Stimulated activated CD8-positive, alpha-beta memory T cell treated with anti-CD3 and anti-CD28 coated beads, Interleukin-15, amount 100 ng/mL, for 48 hours (primary cell): ENCODE measurements at places on chromosomes 3 and 15.
A peak's percentile ranks its signal among the peaks of the same experiment; 100 is the strongest.

GRCh38 chr15:70202756-70203155 lies 105.0 kb upstream of the TLE3 start:
- DNase-seq: no peak

- no peak for DNase-seq
Measured at GRCh38 chr3:129014148-129014547, 13.0 kb downstream of the EFCC1 start.

- no peak for DNase-seq
Measured at GRCh38 chr3:159950156-159950898, 38.3 kb upstream of the IL12A start.

GRCh38 chr3:2247831-2248230 lies 149.2 kb downstream of the CNTN4 start:
- no peak for DNase-seq

- no peak for DNase-seq
Measured at GRCh38 chr3:158528076-158528674, 42.8 kb upstream of the MLF1 start.

- DNase-seq: peak; percentile 84
Measured at GRCh38 chr3:72100601-72101187, 315.7 kb upstream of the PROK2 start.

DNA sequence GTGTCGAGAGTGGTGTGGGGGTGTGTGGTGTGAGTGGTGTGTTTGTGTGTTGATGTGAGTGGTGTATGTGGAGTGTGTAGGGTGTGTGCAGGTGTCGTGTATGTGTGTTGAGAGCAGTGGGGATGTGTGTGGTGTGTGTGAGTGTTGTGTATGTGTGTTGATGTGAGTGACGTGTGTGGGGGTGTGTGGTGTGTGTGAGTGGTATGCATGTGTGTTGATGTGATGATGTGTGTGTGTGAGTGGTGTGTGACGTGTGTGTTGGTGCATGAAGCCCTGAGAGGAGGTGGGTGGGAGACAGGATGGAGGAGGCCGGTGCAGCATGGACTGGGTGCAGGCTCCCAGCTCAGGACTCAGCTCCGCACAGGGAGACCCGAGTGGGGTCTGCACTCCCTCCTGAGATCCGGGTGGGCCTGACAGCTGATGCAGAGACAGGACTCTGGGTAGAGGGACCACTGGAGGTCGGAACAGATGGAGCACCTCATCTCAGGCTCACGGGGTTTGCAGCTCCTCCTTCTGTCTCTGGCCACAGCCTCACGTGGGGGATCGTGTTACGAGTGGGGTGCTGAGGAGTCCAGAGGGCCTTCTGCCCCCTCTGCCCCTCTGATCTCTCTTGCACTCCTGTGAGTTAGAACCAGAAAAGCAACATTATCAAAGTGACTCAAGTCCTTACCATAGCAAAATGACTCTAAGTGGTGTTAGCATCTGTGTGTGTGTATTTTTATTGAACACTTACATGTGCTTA lies 41.3 kb downstream of the ARNT2 start:
- DNase-seq: no peak

DNA sequence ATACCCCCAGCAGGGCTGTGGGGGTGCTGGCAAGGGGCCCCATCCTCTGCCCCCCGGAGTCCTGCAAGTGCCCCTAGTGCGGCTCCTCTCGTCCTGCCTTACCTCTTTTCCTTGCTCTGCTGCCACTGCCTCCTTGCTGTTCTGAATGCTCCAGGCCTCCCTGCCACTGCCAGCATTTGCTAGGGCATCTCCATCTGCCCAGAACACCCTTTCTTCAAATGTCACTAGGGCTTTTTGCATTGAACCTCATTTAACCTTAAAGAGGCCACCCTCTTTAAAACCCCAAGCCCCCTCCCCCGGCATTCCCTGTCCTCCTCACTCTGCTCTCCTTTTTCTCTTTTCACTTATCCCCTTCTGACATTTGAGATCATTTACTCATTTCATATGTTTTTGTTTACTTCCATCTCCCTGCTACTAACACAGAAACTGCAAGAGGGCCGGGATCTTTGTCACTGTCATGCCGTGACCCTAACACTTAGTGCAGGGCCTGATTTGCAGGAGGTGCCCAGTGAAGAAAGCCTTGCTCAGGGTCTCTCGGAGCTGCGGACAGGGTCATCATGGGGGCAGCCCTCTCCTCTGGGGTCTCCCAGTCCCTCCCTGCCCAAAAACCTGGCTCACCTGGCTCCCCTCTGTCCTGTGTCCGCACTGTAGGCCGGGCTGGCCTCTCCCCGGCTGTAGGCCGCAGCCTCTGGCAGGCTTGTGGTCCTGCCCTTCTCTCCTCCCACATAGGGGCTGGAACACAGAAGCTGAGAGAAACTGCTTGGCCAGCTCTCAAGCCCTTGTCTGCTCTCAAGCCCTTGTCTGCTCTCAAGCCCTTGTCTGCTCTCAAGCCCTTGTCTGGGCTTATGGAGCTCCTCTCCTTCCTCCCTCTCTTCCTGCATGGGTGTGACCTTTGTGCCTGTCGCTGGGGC lies at the start of gene ACOX2:
Gene ACOX2, minus strand, starts transcription at position 690 of the 911 bp plus-strand sequence. CDS start 2,084 bp downstream, outside the sequence.
- no peak for DNase-seq

- no peak for DNase-seq
Measured at GRCh38 chr15:33008284-33008995, 186.1 kb downstream of the FMN1 start.

- DNase-seq: no peak
Measured at GRCh38 chr3:312160-312733, 115.7 kb downstream of the CHL1 start.

DNA sequence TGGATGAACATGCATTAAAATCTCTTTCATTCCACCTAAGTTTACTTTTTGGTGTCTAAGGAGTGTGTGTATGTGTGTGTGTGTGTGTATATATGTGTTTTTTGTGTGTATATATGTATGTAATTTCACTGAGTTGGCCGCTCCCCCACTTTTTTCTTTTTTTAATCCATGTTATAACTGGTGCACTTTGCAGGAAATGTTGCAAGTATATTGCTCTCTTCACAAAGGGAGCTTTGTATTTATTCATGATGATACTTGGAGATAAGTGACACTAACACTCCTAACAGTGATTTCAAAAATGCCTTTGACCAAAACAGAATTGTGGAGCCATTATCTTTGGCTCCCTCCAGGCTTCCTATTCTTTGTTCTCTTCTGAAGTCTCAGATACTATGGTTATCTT lies 95.8 kb downstream of the FNDC3B start:
- DNase-seq: no peak

GRCh38 chr15:84685304-84685703 lies 27.3 kb upstream of the NMB start:
- no peak for DNase-seq

DNA sequence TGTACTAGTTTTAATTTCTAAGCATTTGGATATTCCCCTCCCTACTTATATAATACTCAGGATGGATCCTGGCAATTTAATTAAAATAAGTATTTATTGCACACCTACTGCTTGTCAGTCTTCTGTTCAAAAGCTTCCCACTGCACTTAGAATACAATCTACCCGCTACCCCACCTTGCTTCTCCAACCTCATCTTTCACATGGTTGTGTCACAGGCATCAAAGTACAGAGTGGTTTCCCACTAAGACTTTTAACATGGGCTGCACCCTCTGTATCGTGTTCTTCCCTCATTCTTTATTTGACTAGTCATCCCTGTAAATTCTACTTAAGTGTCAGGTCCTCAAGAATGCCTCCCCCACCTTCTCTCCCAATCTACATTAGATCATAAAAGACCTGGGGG lies 35.0 kb downstream of the RIOX2 start:
- DNase-seq: no peak

DNA sequence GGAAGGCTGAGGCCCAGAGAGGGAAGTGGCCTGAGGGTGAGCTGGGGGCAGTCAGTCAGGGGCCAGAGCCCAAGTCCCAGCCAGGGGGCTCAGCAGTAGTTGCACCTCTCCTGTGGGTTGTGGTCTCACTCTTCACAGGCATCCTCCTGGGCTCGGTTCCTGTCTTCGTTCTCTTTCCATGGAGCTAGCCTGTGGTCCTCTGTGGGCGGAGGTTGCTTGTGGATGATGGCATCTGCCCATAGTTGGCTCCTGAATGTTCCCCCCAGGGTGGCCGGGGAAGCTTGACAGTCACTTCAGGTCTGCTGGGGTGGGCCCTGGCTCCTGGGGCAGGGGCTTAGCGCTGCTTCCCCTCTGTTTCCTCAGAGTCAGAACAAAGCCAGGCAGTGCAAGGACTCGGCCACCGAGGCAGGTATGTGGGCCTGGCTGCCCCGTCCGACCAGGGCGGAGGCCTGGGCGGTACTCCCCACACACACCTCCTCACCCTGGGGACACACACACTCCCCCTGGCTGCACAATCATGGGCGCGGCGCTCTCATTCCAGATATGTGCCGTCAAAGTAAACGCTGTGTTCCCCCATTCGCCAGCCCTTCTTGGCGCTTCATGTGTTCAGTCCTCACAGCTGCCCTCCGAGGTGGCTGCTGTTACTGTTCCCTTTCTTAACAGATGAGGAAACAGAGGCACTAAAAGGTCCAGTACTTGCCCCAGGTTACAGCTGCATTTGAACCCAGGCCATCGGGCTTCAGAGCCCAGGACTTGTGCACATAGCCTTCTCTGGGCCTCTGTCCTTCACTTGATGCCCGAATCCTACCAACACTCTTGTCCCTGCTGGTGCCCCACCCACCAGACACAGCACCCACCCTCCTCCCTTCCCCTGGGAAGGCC lies 34.5 kb downstream of the PSTPIP1 start:
- no peak for DNase-seq

- no peak for DNase-seq
Measured at GRCh38 chr3:104856741-104857140, 510.0 kb upstream of the ALCAM start.

GRCh38 chr3:147191795-147192385 lies 214.5 kb downstream of the ZIC4 start:
- no peak for DNase-seq

- no peak for DNase-seq
Measured at GRCh38 chr3:154135511-154136173, 14.5 kb downstream of the ARHGEF26 start.

GRCh38 chr15:83682476-83683088 lies 28.7 kb downstream of the ADAMTSL3 start:
- DNase-seq: no peak

DNA sequence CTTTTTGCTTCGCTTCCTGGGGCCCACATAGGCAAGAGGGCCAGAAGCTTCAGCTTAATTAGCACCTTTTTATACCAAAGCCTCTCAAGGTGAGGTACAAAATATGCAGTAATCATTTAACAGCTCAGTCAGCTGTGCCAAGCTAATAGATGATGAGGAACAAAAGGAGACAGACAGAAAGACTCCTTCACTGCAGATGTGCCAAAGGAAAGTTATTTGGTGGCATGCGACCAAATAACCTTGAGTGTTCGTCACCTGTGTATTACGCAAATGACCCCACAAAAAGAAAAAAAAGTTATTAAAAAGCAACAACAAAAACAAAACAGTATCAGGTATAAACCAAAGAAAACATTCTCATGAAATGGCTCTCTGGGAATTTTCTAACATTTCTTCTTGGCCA lies 325.8 kb upstream of the IGF1R start:
- no peak for DNase-seq

- DNase-seq: no peak
Measured at GRCh38 chr3:127670229-127670559, 2.6 kb upstream of the ABTB1 start.

GRCh38 chr3:73789825-73790444 lies 165.2 kb upstream of the PDZRN3 start:
- DNase-seq: no peak

DNA sequence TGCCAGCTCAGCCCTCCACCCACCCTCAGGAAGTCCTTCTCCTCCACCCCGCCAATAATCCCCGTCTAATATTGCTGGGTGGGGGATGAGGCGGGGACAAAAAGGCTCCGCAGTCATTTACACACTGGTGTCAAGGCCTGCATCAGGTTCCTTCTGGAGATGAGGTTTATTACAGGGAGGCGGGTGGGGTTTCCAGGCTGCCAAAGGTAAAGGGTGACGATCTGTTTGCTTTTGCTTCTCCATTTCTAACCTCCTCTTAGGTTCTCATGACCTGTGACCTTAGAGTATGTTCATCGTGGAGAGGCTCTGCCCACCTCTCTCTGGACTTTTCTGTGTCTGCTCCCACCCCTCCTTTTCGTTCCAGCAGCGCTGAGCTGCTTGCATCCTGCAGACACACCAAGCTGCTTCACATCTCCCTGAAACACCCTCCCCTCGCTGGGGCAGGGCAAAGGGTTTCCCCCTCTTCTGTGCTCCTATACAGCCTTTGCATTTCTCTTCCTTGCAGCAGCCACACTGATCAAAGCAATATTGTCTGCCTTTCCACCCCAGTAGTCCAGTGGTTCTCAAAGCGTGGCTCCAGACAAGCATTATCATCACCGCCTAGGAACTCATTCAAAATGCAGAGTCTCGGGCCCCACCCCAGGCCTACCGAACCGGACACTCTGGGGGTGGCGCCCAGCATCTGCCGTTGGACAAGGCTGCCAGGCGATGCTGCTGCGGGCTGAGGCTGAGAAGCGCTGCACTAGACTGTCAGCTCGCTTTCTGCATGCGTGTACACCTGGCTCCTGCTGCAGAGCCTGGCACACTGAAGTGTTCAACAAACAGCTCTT lies 26.6 kb downstream of the CA12 start:
- DNase-seq: no peak

- no peak for DNase-seq
Measured at GRCh38 chr3:98778383-98778782, 15.2 kb downstream of the ST3GAL6 start.

DNA sequence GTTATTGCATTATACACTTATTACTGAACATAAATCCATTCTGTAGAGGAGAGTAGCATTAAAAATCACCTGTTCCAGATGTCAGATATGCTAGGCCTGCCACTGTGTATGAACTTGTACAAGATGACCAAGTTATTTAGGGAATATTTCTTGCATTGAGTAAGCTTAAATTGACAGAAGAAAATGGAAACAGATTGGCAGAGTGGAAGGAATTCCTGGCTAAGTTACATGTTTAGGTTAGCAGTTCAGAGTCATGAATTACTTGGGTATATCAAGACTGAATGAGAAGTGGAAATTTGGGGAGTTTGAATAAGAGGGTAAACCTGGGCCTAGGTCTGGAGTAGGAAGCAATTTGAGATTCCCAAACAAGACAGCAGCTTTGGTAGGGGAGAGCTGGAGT lies 44.6 kb downstream of the ARHGAP31 start:
- DNase-seq: no peak

- no peak for DNase-seq
Measured at GRCh38 chr3:164416491-164417222, 661.6 kb downstream of the SI start.

DNA sequence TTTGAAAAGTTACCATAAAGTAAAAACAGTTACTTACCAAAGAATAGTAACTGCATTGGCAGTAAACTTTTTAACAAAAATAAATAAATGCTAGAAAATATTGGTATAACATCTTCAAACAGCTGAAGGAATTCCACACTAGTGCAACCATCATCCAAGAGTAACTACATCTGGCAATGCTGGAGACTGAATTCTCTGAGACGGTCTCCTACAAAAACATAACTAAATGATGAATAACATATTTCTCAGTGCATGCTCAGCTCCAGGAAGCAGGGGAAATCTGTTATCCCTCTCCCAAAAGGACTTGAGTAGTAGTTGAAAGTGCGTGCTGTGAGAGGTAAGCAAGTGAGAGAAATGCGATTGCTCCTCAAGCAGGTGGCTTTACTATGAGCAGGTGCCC lies 526.8 kb upstream of the CCDC54 start:
- no peak for DNase-seq
